ENCODE measurements at places on chromosomes 5 and 9.

- DNase-seq: no peak
Observed at GRCh38 chr5:96761618-96762017, 46.1 kb downstream of the ERAP1 start.

DNA sequence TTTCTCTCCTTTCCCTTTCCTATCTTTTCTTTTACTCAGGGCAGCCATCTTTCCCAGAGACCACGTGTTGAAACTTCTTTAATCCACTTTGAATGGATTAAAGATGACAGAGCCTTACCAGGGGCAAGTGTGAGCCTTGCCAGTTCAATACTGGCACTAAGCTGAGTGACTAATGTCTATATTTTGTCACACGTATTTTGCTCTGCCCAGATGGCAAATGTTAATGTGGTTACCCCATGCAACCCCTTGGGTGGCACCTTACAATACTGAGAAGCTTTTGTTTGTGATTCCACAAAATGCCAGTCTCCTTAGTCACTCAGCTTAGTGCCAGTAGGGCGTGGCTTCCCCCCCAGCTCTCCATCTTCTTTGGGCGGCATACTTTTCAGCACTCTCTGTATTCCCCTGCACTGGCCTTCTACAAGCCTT lies 24.8 kb downstream of the ANXA1 start:
- no peak for DNase-seq

DNA sequence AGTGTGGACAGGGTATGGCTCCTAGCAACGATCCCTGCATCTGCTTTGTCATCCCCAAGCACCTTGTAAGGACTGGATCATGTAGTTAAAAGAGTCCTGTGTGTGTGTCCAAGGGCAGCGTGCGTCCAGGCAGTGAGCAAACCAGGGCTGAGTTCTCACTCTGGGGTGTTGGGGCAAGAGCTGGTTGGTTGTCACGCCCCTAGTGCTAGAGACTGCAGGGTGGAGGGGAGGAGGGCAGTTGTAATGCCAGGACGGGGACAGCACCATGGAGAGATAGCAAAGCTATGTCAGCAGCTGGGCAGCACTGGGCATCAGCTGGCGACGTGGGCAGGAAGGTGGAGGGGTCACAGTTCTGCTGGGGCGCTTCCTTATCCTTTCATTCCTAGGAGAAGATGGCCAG lies 100.8 kb downstream of the ZNF618 start:
- no peak for DNase-seq

DNA sequence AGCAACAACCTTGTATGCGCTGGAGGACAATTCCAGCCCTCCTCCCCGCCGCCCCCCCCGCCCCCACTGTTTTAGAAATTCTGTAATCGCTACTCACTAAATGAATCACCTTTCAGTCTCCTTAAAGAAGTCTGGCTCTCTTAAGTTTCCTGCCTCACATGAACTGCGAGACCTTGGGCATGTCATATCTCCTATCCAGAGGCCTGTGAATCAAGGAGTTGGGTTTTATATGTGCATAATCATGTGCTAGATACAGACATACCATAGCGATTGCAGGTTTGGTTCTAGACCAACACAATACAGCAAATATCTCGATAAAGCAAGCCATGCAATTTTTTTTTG lies 337 bp upstream of the DMAC1 start:
- DNase-seq: no peak

DNA sequence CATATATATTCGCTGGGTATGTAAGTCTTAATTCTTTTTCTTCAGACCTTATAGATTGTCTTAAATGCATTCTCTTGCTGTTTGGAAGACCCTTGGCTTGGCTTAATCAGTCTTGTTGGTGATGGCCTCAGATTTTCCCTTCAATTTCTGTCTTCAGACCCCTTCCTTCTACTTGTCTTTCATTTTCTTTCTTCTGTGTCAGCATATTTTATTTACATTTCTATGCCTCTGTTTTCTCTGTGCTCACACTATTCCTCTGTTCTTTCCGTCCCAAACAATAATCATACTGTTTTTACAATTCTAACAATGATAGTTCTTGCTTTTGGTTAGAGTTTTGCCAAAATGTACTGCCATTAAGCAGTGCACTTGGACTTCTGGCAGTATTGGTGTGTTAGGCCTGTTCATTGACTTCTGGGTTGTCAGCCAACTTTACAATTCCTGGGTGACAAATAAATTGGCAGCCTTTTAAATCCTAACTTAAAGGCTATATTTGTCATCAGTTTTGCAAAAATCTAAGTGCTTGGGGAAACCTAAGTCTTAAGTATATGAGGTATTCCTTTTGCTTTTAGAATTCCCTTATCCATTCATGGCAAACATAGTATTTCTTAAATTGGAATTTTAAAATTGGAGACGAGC lies 8.0 kb downstream of the SRFBP1 start:
- no peak for DNase-seq

GRCh38 chr5:76292620-76293322 lies 110.3 kb upstream of the IQGAP2 start:
- no peak for DNase-seq

DNA sequence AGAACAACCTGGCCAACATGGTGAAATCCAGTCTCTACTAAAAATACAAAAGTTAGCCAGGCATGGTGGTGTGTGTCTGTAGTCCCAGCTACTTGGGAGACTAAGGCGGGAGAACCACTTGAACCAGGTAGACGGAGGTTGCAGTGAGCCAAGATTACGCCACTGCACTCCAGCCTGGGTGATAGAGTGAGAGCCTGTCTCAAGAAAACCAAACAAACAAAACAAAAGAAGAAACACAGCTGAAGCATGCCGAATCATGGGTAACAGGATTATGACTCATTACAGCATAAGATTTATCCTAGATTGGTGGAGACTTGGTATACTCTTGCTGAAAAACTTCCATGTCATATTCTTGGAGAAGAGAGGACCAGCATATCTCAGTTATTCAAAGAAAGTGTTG lies 236.7 kb upstream of the CCNH start:
- no peak for DNase-seq

DNA sequence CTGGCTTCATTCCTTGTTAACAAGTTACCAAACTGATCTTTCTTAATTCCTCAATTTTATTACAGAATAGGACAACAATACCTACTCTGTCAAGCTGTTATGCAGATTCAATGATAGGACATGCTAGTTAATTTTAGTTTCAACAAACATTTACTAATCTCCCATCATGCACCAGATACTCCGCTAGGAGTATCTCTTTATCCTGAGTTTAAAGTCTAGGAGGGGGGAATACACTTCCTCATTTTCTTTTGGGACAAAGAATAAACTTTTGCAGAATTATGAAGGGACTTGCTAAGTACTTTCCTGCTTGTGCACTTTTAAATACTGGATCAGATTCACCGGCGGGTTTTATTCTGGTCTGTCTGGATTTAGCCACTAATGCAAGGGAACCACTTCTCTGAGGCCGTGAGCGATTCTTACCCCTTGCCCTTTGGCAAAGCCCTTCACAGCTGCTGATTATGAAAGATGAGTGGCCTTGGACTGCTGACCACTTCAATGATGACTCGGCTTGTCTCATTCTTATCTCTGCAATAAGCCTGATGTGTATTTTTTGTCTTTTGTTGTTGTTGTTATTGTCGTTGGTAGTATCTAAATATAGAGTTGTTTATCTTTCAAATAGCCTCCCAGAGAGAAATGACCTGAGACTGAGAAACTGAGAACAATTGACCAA lies 73.9 kb downstream of the RMI1 start:
- no peak for DNase-seq

- no peak for DNase-seq
Observed at GRCh38 chr9:115522912-115523311, 405.0 kb upstream of the TNC start.

DNA sequence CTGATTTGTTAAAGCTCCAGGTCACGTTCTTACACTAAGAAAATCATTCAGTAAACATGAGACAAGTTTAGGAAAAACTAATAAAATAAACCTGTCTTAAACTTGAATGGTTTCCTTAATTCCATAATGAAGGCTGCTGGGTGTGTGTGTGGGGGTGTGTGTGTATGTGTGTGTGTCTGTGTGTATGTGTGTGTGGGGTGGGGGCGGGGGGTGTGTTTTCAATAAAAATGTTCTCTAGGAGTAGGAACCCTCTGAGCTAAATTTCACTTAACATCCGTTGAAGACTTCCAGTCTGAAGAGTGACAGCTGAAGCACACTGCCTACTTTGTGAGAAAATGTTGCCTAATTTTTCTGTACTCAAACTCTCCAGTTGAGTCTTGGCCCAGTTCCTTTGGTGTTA lies 54.5 kb downstream of the HSPA4 start:
- DNase-seq: no peak

DNA sequence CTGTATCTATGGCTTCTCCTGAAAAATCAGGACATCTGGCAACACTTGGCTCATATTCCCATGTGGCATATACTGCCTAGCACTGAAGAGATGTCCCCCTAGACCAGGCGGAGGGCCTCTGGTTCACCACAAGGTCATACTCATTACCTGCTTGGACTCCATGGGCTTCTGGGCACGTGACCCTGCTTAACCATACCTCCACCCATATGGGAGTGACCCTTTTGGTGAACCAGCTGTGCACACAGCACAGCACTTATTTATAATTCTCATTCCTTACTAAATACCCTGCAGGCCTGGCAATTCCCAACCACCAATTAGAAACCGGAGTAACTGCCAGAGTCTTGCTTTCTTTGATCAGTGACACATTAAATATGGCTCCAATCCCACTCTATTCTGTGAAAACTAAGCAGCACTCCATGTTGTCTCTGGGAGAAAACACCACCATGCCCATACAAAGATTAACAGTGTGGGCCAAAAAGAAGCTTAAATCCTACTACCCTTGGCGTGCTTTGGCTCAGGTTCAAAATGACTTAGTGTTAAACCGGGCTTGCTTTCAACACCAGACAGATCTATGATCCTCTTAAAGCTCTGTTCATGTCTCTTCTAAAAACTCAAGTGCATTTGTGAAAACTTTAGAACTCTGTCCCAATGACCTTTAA lies 57.7 kb downstream of the MTMR12 start:
- DNase-seq: no peak

DNA sequence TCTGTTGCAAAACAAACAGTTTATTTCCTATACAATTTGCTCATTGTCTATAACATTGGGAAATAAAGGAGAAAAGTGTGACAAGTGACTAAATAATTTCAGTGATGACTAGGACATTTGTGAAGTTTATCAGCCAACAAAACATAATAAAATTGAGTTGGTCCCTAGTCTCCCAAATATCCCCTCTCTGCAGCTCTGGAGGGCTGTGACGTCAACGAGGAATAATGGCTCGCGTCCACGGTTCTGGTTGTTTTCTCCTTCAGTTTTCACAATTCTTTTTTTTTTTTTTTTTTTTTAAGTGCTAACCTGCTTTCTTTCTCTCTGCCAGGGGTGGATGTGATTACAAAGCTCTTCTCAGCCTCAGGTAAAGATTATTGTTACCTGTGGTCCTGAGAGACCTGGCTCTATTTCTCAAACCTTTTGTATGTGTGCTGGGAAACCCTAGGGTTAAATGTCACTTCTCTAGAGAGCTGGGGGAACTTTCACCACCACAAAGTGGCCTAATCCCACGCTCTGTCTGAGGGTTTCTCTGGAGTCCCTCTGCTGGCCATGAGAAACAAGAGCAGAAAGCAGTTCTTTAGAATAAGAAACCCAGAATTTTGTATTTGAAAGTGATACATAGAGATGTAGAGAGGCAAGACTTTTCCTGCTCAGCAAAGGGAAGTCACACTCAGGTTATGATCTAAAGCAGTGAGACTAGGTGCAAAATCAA lies 36.2 kb upstream of the ANKRD55 start:
- DNase-seq: no peak

DNA sequence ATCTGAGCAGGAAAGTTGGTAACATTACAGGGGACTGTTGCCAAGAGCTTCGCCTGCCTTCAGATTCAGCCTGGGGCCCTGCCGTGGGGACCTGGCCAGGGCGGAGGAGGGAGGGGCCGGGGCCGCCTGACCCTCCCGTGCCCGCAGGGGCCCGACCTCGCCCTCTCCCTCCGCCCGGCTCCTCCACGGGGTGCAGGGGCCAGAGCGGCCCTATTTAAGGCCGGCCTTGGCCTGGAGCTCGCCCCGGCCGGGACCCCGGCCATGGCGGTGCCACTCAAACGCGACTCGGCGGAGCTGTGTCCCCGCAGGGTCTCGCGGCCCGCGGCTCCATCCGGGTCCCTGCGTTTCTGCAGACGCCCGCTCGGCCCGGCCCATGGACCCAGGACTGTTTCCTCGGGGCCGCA lies 757 bp downstream of the TMEM250 start:
- no peak for DNase-seq

DNA sequence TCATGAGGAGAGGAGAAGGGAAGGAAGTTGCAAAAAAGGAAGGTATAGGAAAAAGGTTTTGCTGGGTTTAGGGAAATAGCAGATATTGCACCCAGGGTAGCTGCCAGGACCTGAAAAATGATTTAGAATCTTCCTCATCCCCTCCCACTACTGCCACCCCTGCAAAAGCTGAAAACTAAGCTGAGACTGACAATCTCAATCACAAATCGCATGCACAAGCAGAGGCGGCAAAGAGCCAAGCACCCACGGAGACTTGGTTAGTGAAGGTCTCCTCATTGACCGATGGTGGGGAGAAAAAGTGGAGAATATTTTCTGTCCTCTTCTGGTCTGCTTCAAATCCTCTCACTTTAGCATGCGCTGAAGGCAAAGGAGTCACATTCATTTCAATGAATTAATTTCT lies 39.1 kb upstream of the PAM start:
- no peak for DNase-seq

DNA sequence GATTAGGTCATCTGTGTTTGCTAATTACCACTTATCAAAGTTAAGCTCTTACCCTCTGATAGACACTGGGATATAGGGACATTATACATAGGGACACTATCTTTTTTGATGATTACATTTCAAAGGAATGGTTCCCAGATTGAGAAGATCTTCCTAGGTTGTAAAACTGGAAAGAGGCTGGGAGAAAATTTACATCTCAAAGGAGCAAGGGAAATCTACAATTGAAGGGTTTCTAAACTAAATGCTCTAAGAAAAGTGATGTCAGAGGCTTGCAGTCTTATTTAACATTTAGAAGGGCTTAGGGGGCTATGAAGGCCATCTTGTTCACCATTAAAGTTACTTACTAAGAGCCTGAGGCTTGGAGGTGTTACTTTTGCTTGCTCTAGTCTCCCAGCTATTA lies 242.8 kb downstream of the PRR16 start:
- DNase-seq: no peak

DNA sequence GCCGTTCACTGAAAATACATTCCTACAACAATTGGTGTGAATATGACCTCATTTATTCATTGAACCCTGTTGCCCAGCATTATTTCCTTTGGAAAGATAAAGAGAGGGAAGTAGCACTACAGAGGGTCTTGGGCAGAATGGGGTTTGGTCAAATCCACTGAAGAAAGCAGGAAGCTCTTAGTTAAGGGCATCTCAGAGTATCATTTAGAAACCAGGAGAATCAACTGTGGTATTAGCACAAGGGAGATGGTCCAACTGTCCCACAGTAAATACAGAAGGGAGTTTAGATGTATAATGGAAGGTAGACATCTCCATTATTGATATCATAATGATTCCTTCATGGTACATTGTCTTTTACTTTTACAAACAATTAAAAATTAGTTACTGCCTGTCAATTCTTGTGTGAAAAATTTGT lies 47.1 kb downstream of the LIX1 start:
- DNase-seq: no peak
